Thoracic aorta (tissue), 2 donors: ENCODE measurements at places on chromosomes 1 and 21. TPM values are rescaled to one million over a fixed set of nuclear protein-coding genes. Genes with fewer than 3 reads are reported as not detected.

DNA sequence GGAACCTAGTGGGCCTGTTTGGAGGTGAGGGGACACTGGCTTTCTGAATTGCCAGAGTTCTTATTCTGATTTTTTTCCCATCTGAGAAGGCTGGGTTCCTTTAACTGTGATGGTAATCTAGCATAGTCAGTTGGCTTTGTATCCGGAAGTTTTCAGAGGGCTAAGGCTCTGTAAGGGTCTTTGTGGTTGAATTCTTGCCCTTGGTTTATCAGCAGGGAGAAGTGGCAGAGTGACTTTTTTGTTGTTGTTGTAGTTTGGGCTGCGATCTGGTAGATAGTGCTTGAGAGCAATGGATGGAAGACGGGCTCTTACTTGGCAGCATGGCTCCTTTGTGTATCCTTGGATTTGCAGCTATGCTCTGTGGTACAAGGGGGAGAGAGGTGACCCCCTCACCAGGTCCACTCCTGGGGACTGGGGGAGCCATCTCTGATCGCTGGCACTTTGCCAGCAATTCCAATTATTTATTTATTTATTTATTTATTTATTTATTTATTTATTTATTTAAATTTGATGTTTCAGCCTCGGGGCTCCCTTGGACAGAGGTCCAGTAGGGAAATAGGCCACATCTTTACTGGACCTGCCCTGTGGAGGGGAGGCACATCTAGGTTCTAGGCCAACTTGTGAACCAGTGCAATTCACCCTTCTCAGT, 18.5 kb downstream of the TCP10L start:
- no peak for DNase-seq

- no peak for DNase-seq
Observed at GRCh38 chr1:89355056-89355455, 8.8 kb upstream of the GBP6 start.

DNA sequence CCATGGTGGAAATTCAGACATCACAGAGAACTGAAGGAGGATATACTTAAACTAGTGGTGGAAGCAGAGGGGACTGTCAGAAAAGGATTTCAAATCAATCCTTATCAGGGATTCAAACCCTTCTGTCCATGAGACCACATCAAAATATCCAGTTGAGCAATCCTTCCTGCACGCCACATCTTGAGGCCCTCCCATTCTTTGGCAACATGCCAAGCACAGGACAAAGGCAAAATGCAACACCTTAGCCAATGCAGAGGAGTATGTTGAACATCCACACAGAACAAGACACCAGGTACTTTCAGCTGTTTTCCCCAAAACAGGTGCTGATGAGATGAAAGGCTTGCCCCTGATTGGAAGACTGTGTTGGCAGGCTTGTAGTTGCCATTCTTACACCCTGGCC, 81.8 kb upstream of the PLXNA2 start:
- DNase-seq: no peak

- DNase-seq: no peak
Observed at GRCh38 chr1:110672753-110673108, 2.0 kb downstream of the KCNA3 start.

GRCh38 chr1:109152196-109152595, 38.3 kb downstream of the ELAPOR1 start:
- DNase-seq: no peak

- DNase-seq: no peak
Observed at GRCh38 chr1:215793180-215793579, 226.1 kb downstream of the KCTD3 start.

GRCh38 chr1:109163551-109163950, 49.6 kb downstream of the ELAPOR1 start:
- DNase-seq: no peak

GRCh38 chr1:99173282-99173681, 91.0 kb upstream of the PLPPR4 start:
- no peak for DNase-seq

- no peak for DNase-seq
Observed at GRCh38 chr1:75133750-75134646, at the start of gene LHX8. Gene LHX8 (plus strand): TSS chr1:75134388. CDS start chr1:75136615, 2,227 bp downstream.

DNA sequence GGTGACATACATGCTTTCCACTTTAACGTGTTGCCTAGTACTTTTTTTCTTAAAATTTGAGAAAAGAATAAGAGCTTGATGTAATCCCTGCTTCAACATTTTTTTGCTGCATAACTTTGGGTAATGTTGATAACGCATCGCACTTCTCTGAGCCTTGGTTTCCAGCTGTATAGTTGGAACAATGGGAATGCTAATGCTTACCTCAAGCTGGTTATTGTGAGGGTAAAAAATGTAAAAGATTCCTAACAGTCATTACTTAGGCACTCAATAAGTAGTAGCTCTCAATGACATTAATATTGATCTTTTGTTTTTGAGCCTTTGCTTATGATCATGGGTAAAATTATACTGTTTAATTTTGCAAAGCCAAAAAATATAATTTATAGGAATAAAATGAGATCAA, 683.3 kb upstream of the CXADR start:
- no peak for DNase-seq

DNA sequence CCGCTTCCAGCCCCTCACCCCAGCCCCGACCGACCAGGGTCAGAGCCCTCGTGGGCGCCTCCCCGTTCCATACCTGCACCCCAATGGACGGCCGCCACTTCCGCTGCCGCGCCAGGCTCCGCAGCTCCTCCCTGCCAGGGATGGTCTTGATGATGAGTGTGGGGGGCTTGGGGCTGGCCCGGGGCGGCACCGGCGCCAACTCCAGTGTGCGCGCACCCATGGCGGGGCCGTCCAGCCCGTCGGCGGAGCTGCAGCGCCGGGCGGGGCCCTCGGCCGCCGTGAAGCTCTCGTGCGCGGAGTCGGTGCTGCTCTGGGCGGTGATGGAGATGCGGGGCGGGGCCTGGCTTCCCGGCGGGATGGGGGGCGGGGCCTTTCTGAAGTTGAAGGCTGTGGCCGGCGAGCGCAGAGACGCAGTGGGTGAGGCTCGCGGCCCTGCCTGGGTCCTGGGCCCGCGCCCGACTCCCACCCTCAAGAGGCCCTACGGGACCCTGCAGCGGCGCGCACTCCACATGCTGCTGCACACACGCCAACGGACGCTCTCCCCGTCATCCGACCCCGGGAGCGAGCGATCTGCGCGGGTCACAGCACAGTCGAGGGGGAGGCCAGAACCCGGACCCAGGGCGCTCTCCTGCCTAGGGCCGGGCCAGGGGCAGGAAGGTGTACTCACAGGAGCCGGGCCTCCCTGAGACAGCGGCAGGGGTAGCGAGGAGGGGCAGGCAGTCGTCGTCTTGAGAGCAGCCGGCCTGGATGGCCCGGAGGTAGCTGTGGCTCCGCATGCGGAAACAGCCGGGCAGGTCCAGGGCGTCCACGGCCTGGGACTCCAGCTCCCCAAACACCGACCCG, 26.1 kb upstream of the SMIM12 start:
- no peak for DNase-seq

GRCh38 chr1:231882790-231883189, 256.2 kb downstream of the DISC1 start:
- DNase-seq: no peak

- no peak for DNase-seq
Observed at GRCh38 chr1:202105571-202106339, 17.0 kb upstream of the GPR37L1 start.

- no peak for DNase-seq
Observed at GRCh38 chr1:197448121-197448779, 180.2 kb downstream of the CRB1 start.

- DNase-seq: no peak
Observed at GRCh38 chr21:15894596-15894995, 164.8 kb downstream of the USP25 start.

GRCh38 chr21:44972821-44973220, 33.0 kb downstream of the SLX9 start:
- no peak for DNase-seq

- no peak for DNase-seq
Observed at GRCh38 chr1:177915641-177916040, 54.2 kb downstream of the SEC16B start.

- DNase-seq: no peak
Observed at GRCh38 chr1:85940656-85941306, 215.8 kb downstream of the COL24A1 start.

DNA sequence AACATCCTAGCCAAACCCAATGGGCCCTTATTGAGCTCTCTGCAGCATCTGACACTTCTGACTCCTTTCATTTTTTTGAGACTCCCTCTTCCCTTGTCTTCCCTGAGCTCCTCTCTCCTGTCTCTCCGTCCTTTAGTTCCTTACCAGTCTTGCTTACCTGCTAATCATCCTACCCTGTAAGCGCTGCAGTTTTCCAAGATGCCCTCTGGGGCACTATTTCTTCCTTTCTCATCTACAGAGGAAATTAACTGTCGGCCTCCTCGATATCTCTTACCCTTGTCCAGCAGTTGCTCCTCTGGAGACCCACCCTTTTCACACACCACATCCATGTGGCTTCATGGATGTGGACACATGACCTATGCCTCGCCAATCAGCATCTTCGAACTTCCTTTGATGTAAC, 6.8 kb downstream of the GPR161 start:
- no peak for DNase-seq

- DNase-seq: no peak
Observed at GRCh38 chr1:241749041-241749944, 97.2 kb downstream of the WDR64 start.

- DNase-seq: no peak
Observed at GRCh38 chr1:187665483-187665882, 836.7 kb downstream of the PLA2G4A start.

- no peak for DNase-seq
Observed at GRCh38 chr1:224182057-224182865, 779 bp upstream of the DEGS1 start.

- no peak for DNase-seq
Observed at GRCh38 chr1:50369830-50370229, 53.4 kb downstream of the DMRTA2 start.

GRCh38 chr1:82646336-82646735, 845.6 kb downstream of the ADGRL2 start:
- DNase-seq: no peak

- no peak for DNase-seq
Observed at GRCh38 chr1:212977781-212978645, 27.7 kb downstream of the VASH2 start.

Gene UBR4
- 266 TPM for total RNA-seq

Gene PCAT6
- not detected for total RNA-seq

Gene JUN
- 396 TPM for total RNA-seq

Gene SPRR5
- total RNA-seq: not detected

Gene KRTAP11-1
- not detected for total RNA-seq

Gene SLC16A1
- total RNA-seq: 39.1 TPM

Gene BMP8B
- 0.27 TPM for total RNA-seq

Gene ZNF593OS
- not detected for total RNA-seq

Gene SDHB
- 81.5 TPM for total RNA-seq

Gene TCHH
- total RNA-seq: 0.49 TPM

Gene HRNR
- not detected for total RNA-seq

Gene ITGB2
- total RNA-seq: 161 TPM

Gene SH2D2A
- total RNA-seq: 1.1 TPM

Gene PGBD5
- 0.14 TPM for total RNA-seq
